ENCODE measurements at places on chromosomes 3 and 15.

DNA sequence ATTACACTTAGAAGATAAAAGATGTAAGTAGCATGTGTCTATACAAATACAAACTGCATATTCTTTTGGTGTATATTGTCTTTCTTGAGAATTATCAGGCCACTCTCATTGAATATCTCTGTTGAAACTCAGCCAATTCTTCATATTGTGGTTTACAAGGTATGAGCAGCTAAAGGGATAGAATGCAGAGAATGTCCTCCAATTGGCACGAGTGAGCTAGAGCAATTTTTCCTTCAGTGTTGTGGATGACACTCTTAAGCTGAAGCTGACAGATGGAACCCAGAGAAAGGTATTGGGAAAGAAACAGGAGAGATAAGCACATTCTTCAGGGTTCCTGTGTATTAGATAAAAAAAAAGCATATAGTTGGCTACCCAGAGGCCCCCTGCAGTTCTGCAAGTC, 453.1 kb downstream of the EPHA3 start:
- DNase-seq = no peak

GRCh38 chr3:72485641-72486040, 362.6 kb downstream of the SHQ1 start:
- DNase-seq = no peak

DNA sequence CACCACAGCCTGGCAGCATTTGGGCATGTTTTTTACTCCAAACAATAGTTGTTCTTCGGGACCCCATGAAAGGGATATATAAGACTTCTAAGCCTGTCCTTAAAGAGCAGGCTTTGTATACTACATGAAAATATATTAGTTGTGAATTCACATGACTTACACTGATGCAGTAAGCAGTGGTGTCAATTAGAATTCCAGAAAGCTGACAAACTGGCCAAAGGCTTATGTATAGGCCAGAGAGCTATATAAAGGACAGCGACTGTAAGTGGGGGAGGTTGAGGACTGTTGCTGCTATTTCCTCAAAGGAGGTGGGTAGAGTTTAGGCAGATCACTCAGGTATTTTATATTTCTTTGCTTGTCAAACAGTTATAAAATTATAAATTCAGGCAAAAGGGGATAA, 24.8 kb downstream of the KPNA4 start:
- DNase-seq = no peak

DNA sequence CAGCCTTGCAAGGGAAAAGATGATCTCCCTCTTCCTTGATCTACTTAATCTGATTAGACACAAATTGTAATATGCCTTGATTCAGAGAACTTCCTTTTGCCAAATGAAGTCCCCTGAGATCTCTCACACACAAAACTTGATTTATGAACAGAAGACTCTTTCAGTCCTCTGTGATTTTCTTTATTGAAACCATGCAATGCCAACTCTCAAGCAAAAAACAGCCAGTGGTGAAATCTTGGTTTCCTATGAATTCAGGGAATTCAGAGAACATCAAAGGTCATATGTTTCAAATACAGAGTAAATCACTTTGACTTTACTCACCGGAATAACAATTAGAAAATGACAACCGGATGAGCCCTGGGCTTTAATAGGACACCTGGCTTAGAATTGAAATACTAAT, 211.7 kb downstream of the ABHD5 start:
- no peak for DNase-seq

GRCh38 chr3:47010111-47010712, 30.7 kb downstream of the NBEAL2 start:
- no peak for DNase-seq

DNA sequence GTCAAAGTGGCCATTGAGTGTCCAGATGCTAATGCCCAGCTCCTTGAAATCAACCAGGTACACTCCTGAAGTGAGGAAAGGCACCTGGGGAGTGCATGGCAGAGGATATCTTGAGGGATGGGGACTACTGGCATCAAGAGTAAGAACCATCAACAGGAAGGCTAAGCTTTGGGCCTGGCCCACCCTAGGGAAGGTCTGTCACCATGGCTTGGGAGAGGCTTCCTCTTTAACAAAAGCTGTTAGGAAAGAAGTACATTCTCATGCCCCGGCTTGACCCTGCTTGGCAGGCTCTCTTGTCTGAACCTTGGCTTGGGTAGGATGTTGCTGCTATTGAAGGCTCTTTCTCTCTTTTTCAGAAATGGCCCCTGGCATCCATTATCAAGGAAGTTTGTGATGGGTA, 43.7 kb upstream of the TUBGCP5 start:
- no peak for DNase-seq

GRCh38 chr3:6770397-6770690, 90.6 kb upstream of the GRM7 start:
- no peak for DNase-seq

DNA sequence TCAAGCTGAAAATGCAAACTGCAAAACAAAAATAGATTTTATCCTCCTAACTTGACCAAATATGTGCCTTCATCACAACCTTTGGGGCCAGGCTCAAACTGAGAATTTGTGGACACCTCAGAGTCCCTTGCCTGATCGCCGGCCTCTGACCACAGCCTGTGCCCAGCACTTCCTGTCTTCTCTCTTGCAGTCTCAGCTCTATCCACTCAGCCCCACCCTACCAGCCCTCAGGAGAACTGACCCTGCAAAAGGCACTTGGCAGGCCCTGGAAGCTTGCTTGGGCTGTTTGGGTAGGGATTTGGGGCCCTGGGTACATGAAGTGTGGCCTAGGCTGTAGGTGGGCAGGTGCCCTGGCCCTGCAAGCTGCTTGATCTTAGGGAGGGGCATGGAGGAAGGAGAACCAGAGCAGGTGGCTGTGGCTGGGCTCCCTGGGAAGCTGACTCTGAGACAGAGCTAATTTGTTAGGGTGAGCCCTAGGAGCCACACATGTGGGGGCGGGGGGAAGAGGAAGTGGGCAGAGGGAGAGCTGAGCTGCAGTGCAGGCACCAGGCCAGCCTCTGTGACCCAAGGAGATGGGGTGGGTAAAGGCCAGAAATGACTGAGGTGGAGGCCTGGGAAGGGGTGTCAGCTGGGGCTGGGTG, 8.6 kb downstream of the CLEC3B start:
- no peak for DNase-seq

- no peak for DNase-seq
Observed at GRCh38 chr15:62914461-62915079, 128.0 kb upstream of the TPM1 start.

DNA sequence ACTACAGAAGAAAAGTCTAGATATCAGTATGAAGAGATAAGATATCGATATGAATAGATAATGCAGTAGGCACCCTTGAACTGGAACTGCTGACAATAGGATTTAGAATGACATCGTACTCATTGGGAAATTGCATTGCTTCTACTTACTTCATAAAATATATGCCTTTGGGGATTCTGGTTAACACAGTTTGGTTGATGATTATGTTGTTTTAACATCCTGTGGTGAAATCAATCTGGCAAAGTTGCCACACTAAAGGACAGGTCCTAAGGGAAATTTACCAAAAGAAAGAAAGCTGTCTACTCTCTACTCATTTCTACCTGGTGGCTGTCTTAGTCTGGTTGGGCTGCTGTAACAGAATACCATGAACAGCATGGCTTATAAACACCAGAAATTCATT, 417.4 kb upstream of the DPH6 start:
- DNase-seq = no peak

DNA sequence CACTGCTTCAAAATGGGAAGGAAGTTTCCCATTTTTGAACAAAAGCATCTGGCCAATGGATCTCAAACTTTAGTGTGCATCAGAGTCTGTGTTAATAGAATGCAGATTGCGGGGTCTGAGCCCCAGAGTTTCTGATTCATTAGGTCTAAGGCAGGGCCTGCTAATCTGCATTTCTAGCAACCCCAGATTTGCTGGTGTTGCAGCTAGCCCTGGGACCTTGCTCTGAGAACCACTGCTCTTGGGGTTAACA, 30.7 kb upstream of the USP3 start:
- no peak for DNase-seq

GRCh38 chr3:40317061-40317855, 7.8 kb downstream of the EIF1B start:
- peak; percentile 36 for DNase-seq

GRCh38 chr3:65877160-65877559, 161.6 kb downstream of the MAGI1 start:
- DNase-seq = no peak

Data from AG08396 (cell line).